Posterior vena cava (tissue), 2 donors: ENCODE measurements at places on chromosomes 7 and 10. TPM values are rescaled to one million over a fixed set of nuclear protein-coding genes. Genes with fewer than 3 reads are reported as not detected.

DNA sequence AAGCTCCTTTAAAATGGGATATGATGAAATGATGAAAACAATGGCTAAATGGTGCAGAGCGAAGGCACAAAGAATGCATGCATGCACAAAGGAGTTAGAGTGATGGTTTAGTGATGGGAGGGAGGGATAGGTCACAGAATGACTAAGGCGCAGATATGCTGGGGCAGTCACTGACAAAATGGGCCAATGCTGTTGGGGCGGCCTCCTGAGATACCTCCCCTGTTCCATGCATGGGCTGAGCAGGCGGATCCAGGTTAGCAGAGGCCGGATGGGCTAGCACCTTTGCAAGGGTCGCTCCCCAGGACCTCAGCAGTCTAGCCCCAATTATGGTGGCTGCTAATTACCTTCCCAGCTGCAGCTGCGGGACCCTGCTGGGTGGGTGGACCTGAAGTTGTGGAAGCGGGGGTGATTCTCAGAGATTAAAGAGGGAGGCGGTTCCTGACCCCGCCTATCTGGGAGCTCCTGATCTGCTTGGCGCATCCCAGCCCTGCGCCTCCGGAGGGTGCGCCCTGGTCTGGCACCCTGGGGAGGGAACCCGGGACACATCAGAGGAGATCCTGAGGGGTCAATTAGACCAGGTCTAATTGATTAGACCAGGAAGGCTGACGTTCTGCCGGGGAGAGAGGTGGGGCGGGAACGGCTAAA lies 175.0 kb downstream of the CYP26A1 start:
- no peak for DNase-seq

- DNase-seq: peak; percentile 62
These were observed 65.1 kb downstream of the CTBP2 start for GRCh38 chr10:125095228-125095627.

DNA sequence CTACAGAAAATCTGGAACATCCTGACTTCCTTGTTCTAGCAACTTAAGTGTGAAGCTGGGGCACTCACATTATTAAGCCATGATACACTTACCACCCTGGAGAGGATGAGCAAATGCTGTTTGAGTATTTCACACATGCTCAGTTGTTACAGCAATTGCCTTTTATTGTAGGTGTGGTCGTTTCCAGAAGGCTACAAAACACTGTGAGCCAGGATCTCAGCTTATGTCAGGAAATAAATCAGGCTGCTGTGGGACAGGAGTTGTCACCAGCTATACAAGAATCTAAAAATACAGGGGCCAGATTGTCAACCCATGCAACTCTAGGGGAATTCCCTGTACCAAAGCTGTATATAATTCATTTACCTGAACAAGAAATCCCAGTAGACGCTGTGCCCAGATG lies 273.3 kb upstream of the SP4 start:
- DNase-seq: no peak

DNA sequence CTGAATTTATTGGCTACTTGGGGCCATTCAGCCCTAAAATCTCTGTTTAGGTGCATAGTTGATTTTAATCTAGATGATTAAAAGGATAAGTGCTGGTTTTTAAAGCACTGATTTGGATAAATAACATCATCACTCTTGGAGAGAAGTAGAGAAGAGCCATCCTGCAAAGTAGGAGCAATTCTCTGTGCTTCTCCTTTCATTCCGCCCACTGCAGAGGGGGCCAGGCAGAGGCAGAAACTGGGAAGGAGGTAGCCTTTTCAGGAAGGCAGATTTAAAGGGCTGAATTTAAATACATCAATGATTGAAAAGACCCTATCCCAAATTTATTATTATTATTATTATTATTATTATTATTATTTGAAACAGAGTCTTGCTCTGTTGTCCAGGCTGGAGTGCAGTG lies 14.1 kb downstream of the MAP3K8 start:
- no peak for DNase-seq

GRCh38 chr7:82393076-82393839 lies 50.3 kb downstream of the CACNA2D1 start:
- DNase-seq: no peak

- no peak for DNase-seq
These were observed 7.2 kb downstream of the CPA2 start for GRCh38 chr7:130273933-130274255.

GRCh38 chr7:55641273-55641691 lies 69.0 kb upstream of the VOPP1 start:
- no peak for DNase-seq

GRCh38 chr10:58734116-58734515 lies 221.4 kb downstream of the BICC1 start:
- no peak for DNase-seq

GRCh38 chr10:44369296-44369695 lies 15.6 kb downstream of the CXCL12 start:
- peak; percentile 61 for DNase-seq

DNA sequence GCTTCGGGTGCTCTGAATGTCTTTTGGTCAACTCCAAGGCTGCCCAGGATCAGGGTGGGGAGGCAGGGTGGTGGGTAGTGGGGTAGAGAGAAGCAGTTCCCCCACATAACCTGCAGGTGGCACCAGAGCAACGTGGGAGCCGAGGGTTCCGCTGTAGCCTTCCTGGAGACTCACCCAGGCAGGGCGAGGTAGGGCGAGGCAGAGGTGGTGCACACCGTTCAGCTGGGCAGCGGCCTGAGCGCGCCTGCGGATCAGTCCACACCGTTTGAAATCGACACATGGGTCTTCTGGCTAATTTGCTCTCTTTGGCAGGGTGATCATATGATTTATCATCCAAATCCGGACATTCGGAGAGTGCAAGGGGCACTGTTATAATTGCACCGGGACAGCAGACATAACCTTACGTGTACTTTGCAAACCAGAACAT lies 41.4 kb upstream of the MAP3K8 start:
- peak; percentile 92 for DNase-seq

- no peak for DNase-seq
These were observed 113.8 kb upstream of the CACUL1 start for GRCh38 chr10:118868589-118868988.

GRCh38 chr7:367351-367901 lies 77.5 kb downstream of the FOXL3 start:
- peak; percentile 61 for DNase-seq

DNA sequence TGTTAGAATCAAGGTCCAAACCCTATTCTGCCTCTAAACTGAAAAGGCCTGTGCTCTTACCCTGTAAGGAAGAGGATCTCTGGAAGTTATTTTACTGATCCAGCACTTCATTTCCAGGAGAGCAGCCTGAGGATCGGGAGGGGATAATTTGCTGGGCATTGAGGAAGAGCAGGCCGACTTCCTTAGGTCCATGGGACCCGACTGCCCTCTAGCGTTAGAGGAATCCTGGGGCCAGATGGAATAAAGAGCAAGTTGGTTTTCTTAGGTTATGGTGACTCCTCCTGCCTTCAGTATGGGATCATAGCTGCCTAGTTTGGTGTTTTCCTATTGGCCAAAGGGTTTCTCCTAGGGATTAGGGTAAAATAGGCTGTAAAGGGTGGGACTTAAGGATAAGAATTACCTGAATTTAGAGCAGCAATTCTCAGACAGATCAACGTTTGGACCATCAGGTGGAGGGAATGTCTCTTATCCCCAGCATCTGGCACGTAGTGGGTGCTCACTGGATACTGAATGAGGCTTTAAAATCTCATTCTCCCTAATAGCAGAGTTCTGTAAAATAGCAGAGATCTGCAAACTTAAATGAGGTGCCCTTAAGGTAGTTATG lies 40.0 kb upstream of the SORBS1 start:
- DNase-seq: peak; percentile 89

- no peak for DNase-seq
These were observed 31.9 kb downstream of the PCBD1 start for GRCh38 chr10:70856454-70856853.

DNA sequence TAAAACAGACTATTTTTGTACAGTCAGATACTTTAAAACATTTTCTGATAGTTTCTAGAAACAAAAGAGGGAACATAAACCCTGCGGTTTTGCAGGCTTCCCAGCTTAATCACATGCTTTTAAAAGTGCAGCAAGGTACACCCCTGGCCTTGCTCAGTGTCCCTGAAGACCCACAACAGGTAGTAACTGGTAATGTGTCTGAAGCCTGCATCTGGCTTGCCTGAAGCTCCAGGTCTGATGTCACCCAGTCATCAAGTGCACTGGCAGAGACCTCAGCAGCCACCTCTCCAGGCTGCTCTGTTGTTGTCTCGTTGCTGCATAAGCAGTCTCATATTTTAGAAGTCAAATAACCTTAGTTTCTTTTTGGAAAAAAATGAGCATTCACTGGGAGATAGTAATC lies 376.1 kb upstream of the MTPN start:
- DNase-seq: no peak

The RBP4 gene
- total RNA-seq: 3.2 TPM

The PNLIPRP3 gene
- total RNA-seq: not detected

The ENKUR gene
- not detected for total RNA-seq
